ENCODE measurements at places on chromosomes 4 and X. TPM values are rescaled to one million over a fixed set of nuclear protein-coding genes. Genes with fewer than 3 reads are reported as not detected.

CT83 gene
- not detected for total RNA-seq

GC gene
- not detected for total RNA-seq

DNA sequence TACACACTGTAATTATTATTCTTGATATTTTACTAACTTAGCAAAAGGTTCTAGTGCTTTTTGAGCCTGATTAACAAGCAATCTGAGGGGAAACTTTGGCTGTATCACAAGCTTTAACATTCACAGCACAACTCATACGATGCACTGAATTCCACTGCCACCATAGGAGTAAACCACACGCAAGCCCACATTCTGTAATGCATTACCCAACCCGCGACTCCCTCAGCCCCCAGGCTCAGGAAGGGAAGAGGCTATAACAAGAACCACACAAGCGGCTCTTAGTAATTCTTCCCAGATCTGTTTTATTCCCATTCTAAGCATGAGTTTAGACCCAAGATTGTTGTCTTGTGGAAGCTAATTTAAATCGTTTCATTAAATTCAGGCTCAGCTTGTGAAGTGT is 138.5 kb upstream of the TBL1X start:
- no peaks in the 10 kb centered on the region for H3K27me3 ChIP-seq
- DNase-seq = no peak
- no peak overlapping the region for H3K4me3 ChIP-seq
- H3K36me3 ChIP-seq = no peaks in the 10 kb centered on the region
- H3K27ac ChIP-seq = no peak overlapping the region
- H3K4me1 ChIP-seq = no peaks in the 10 kb centered on the region

DNA sequence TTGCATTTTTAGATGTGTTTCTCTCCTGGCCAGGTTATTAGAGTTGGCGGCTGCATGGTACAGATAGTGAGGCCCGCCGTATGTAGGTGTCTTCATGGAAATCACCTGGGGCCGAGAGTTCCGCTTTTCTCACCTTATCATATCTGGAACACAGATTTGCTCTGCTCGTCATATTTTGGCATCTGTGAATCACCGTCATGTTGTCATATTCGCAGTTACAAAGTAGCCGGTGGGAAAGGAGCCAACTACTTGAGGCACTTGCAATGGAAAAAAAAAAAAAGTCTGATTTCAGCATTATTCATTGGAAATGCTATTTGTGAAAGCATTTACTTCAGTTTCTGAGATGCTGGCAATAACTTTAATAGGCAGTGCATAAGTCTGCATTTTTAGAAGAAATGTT is 1715.2 kb upstream of the TENM3 start:
- no peak for DNase-seq
- H3K4me3 ChIP-seq = no peak overlapping the region
- no peaks in the 10 kb centered on the region for H3K27me3 ChIP-seq
- no peaks in the 10 kb centered on the region for H3K4me1 ChIP-seq
- H3K27ac ChIP-seq = no peak overlapping the region

- DNase-seq = no peak
- H3K4me1 ChIP-seq = no peaks in the 10 kb centered on the region
- no peaks in the 10 kb centered on the region for H3K27me3 ChIP-seq
- H3K36me3 ChIP-seq = peaks cover 12% of the 10 kb centered on the region
Measured at GRCh38 chr4:77169481-77169880, 12.5 kb downstream of the CCNG2 start.

All from heart right ventricle (tissue), 16 donors.